ENCODE measurements at places on chromosomes 7 and 10.

GRCh38 chr7:152136686-152137085 is 111.2 kb downstream of the GALNT11 start:
- no peak for DNase-seq

DNA sequence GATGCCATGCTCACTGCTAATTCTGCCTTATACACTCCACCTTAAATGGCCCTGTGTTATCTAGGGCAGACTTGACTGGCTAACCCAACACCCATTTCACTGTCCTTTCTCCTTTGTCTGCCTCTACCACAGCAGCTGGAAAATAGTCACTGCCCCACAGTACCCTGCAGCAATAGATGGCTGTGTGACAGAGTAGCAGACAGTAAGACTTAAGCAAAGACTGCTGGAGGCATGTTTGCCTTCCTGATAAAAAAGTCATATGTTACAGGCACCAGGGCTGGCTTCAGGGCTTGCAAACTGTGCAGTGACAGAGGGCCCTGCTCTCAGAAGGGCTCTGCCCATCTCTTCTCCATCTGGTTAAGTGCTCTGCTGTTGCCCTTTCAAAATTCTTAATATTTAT is 332.6 kb upstream of the GHITM start:
- no peak for DNase-seq

DNA sequence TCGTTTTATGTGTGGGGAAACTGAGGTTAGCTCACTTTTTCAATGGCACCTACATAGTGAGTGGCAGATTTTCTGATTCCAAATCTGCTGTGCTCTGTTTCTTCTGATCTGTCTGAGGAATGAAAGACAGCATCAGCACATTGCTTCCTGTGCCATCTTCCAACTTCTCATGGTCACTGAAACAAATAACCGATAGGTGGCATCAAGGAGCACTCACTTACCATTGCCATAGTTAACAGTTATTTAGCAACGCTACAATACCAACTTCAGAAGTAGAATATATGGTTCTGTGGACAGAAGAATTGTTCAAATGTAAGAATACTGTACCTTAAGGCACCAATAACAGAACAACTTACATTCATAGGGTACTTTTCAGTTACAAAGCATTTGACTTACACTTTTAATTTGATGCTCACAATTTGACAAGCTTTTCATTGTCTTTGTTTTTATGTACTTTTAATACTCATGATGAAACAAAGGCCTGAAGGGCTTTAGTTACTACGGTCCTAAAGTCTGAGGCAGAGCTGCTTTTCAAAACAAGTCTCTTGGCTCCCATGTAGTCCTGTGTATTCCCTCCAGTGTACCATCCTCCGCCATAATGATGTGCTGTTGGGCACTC is 228.9 kb upstream of the TCF7L2 start:
- DNase-seq = no peak

GRCh38 chr7:72403458-72404076 is 8.6 kb downstream of the CALN1 start:
- no peak for DNase-seq

GRCh38 chr10:47378606-47379444 is 5.3 kb downstream of the ZNF488 start:
- no peak for DNase-seq

DNA sequence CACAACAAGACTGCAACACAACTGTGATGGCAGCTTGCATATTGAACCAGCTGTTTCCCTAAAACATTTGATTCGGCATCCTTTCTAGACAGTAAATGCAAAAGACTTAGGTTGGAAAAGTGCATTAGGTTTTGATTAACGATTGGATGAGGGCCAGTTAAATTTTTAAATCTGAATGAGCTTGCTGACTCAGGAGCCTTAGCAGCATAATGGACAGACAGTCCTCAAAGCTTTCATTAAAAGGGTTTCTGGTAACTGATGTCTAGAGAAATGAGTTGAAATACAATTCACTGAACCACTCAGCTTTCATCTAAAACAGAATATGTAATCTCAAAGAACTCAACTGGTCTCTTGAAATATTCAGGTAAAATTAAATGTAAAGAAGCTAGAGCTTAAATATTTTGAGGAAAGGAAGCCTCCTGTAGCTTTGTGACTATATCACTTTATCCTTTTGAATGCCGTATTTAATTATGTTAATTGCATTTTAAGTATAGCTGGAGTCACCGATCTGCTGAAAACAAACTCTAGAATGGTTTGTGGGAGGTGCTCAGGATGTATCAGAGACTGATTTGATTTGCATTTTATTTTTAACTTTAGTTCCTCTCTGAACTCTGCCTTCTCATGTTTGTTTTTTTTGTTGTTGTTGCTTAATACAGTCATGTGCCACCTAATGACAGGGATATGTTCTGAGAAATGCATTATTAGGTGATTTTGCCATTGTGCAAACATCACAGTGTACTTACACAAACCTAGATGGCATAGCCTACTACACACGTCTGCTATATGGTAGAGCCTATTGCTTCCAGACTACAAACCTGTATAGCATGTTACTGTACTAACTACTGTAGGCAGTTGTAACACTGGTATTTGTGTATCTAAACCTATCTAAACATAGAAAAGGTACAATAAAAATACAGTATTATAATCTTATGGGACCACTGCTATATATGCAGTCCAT is 29.2 kb upstream of the ATRNL1 start:
- no peak for DNase-seq

DNA sequence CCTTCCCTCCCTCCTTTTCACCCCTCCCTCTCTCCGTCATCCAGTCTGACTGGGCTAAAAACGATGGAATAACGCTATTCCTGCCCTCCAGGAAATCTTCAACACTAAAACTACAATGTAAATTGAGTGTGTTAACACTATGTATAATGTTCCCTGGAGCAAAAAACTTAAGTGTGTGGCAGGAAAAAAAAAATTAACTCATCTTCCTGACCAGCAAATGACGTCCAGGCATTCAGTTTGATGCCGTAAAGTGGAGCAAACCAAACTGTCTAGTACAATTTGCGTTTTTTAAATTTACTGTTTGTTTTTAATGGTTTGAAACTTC is 545 bp upstream of the MTPN start:
- no peak for DNase-seq

GRCh38 chr7:91551377-91552175 is 287.3 kb downstream of the FZD1 start:
- DNase-seq = no peak

DNA sequence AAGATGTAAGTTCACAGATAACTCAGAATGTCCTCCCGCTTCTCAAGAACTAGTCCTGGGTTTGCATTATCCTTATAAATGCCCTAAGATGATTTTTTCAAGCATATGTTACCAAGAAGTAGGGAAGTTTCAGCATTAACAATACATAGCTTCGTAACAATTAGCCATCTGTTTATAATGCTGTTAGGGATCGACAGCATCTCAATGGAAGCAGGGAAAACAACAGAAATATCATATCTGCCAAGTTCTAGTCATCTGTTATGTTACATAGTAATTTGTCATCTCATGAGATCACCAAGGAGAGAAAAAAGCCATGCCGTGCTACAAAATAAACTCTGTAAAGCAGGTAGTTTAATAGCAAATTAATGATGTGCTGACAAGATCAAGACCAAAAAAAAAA is 731.5 kb upstream of the C7orf33 start:
- DNase-seq = no peak

DNA sequence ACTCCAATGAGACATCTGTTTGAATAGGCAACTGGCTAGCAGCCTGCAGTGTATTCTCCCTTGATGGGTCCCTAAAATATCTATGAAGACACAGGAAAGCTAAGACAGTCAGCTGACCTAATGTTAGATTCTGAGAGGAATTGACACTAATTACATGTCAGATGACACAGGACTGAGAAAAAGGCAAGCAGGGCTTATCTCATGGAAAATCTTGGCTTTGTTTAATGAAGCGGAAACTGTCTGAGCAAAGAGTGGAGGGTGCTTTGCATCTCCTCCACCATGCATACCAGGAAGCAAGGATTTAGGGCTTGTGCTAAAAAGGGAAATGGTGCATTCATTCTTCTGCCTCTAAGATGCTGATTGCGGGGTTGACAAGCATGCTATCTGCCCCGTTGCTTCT is 135.5 kb upstream of the GLI3 start:
- no peak for DNase-seq

GRCh38 chr7:7970531-7971307 is 2.1 kb downstream of the GLCCI1 start:
- no peak for DNase-seq

GRCh38 chr10:43854007-43854406 is 205.3 kb upstream of the ZNF32 start:
- DNase-seq = no peak

DNA sequence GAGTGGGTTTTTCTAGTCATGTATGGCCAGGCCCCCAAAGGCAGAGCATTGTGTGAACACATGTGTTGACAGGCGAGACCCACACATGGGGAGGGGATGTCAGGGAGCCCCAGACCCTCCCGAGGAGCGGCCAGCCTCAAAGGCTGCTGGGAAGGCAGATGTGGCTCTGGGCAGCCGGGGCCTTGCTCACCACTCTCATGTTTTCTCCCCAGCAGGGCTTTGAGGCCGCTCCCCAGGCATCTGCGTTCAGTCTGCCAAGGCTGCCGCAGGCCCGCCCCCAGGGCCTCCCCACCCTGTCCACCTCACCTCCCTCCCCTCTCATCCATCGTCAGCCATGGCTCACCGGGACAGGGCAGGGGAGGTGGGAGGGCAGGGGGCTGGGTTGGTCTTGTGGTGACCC is 16.6 kb upstream of the VSIR start:
- no peak for DNase-seq

DNA sequence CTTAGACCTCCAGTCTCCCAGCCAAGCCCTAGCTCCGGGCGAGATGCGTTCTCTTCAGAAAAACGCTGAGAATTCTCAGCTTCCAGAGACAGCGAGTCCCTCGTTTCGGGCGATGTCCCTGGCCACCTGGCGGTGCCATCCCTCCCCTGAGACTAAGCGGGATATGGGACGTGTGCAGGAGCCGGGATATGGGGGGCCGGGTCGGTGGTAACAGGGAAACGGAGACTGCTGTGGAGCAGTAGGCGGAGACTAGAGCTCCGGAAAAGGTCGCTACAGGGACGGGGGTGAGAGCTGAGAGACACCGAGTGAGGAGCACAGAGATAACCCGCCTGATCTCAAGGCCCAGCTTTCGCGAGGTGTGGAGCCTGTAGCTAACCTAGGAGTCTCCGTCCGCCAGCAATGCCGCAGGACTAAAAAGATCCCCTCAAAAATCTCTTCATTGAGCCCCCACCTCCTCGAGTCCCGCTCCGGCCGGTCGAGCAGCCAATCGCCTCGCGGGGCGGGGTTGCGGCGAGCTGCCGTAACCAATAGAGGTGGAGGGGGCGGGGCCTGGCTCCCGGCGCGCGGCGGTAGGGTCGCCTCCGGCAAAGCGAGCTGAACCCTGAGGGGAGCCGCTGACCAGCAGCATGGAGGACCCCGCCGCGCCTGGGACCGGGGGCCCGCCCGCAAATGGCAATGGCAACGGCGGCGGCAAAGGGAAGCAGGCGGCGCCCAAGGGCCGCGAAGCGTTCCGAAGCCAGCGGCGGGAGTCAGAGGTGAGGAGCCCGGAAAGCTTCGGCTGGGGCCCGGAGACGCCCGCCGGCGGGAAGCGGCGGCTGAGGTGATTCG is at the start of gene STRIP2:
Gene STRIP2 (plus strand): TSS at position 586 of the 828 bp plus-strand sequence. CDS start 41 bp downstream, at position 627.
- peak; percentile 86 for DNase-seq

- no peak for DNase-seq
Observed at GRCh38 chr7:47622946-47623640, 41.2 kb upstream of the TNS3 start.

GRCh38 chr7:128036226-128036940 is 5.1 kb upstream of the LRRC4 start:
- DNase-seq = no peak

DNA sequence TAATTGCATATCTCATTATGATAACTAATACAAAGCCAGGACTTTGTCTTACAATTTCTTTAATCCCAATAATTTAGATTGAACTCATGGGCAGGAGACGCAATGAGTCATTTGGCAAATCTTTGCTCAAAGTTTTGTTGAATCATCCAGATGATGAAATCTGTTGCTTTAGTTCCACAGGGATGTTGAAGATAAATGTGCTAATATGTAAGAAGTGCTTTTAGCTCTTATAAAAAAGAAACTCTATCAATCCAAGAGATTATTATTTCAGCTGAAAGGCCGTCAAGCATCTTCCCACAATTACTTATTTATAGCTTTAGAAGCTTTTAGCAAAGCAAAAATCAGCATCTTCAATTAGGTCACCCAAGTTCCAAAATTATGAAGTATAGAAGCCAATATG is 36.8 kb upstream of the ANK3 start:
- DNase-seq = no peak

- peak; percentile 16 for DNase-seq
Observed at GRCh38 chr7:43439631-43440401, 143.1 kb upstream of the STK17A start.

GRCh38 chr7:94330269-94331020 is 64.2 kb upstream of the COL1A2 start:
- no peak for DNase-seq

DNA sequence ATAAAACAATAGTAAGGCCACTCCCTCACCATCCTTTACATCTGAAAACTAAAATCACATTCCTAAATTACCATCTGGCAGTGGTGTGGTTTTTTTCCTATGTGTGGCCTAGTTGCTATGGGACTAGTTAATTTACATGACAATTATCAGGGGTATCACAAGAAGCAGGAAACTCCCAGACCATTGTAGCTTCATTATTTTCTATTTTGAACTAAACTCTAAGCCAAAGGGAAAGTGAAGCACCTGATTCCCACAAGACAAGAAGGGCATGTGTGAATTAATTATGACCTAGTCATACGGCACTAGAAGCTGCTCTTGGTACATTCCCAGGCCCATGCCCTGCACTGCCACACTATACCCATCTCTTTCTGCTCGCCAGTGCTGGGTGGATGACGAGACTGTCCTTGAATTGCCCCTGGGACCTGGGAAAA is 103.4 kb downstream of the ATXN7L1 start:
- DNase-seq = no peak

- DNase-seq = no peak
Observed at GRCh38 chr10:71290806-71291527, 28.1 kb upstream of the SLC29A3 start.

DNA sequence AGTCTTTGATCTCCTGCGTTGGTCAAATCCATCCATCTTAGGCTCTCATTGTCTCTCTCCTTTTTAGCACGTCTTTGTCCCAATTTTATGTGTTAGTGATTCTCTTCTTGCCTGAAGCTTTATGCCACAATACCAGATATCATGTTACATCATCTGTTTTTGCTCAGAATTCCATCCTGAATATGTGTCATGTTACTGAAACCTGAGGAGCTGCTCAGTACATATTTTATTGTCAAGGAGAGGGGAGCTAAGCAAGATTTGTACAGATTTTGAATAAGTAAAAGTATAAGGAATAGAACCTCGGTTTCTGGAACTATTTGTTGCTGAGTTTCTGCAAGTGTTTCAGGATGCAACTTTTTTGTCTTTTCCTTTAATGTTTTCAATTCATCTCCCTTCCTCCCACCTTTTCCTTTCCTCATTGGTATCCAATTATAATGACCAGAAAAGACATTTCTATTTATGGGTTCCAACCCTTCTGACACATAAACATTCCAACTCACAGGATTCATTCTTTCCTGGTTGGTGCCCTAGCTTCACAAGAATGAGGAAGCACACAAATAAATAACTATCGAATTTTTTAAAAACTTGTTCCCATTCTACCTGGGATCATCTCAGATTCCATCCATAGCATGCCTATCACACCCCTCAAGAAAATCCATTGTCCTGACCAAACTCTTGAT is 291.8 kb downstream of the CRPPA start:
- DNase-seq = no peak

GRCh38 chr10:113609704-113610108 is 54.1 kb downstream of the NRAP start:
- DNase-seq = no peak

GRCh38 chr10:624605-625332 is 64.7 kb downstream of the DIP2C start:
- DNase-seq = no peak

GRCh38 chr7:16399265-16399831 is 22.0 kb downstream of the CRPPA start:
- DNase-seq = no peak
